ENCODE measurements at places on chromosomes 3 and 15.

DNA sequence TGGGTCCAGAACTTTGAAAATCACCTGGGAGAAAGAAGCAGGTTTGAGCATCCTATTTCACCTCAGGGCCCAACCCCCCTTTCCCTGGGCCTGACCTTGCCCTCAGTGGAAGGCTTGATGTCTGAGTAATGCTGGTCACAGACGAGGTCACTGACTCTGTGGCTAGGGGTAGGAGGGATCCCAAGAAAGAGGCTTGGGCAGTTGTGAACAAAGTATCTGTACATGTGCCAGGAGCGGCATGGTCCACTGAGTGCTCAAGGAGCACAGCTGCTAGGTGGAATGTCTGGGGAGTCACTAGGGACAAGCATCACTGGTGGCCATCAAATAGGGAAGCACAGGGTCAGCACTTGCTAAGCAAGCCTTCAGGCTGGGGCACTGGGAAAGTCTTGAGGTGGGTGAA, 7.3 kb downstream of the CCDC71 start:
- DNase-seq: no peak

DNA sequence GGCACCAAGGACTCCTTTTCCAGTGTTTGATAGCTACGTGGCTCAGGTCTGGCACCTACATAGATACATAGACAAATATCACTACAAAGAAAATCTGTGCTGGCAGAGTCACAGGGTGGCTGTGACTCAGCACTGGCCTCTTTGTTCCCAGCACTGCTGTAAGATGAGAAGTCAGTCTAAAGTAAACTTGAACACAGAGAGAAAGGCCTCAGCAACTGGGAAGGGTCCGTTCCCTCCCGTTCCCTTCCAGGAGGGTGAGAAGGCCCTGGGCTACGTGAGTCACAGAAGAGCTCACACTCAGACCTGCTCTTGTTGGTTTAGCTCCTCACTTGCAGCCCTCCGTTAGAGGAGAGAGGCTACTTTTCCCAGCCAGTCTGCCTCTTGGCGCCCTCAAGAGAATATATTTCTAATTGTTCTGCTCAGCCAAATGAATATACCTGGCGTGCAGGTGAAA, 23.1 kb downstream of the ANXA2 start:
- no peak for DNase-seq

DNA sequence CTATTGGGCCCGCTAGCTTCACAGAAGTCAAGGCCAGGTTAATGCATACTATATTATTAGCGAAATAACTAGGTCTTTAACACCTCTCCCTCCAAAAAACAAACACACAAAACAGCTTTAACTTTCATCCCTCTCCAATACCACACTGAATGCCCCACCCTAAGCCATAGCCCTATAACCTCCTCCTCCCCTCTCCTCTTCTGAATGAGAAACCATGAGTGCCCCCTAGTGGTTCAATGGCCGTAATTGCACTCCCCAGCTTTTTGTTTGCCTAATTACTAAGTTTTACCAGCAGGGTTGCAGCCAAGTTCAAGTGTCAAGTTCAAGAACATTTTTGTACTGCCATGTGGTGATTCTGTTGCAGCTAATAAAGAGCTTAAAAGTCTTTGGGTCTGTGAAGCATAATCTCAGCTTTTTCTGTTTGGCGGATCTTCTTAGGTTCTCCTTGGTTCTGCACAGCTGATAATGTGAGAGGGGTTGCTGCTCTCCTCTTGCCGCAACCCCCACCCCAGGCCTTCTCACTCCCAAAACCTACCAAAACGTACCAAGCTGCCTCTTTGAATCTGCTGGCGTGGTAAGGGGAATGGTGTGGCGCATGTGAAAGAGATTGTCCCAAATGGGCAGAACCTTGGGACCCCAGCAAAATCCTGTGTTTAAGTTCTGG, 57.9 kb downstream of the RPL22L1 start:
- peak; percentile 75 for DNase-seq

GRCh38 chr3:185561958-185562357, 9.6 kb upstream of the LIPH start:
- no peak for DNase-seq

GRCh38 chr3:41320953-41321641, 121.8 kb downstream of the CTNNB1 start:
- DNase-seq: no peak

DNA sequence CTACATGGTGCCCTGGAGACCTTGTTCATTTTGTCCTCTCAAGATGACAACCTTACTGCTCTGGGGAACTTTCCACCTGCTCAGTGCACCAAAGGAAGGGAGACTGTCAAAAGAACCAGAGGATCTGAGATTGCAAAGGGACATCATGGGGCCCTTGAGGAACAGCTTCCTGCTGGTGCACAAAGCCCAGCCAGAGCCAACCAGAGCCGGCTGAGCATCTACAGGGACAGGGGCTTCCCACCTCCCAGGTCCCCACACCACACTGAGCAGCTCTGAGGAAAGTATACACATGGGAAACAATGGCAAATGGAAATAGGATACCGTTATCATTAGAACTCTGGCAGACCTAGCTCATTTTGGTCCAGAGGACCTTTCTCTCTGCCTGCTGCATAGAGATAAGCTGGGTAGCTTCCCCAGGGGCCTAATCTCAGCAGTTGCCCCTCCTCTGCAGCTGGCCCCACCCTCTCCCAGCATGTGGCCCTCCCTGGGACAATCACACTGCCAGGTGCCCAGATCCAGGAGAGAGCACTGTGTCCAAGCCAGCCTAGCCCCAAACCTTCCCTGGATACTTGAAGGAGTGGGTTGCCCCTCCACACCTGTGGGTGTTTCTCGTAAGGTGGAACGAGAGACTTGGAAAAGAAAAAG, 123.4 kb upstream of the PRR20G start:
- DNase-seq: no peak

GRCh38 chr3:63051920-63052319, 176.7 kb upstream of the CADPS start:
- DNase-seq: no peak

GRCh38 chr3:16790432-16791400, 94.0 kb upstream of the PLCL2 start:
- DNase-seq: peak; percentile 35

GRCh38 chr3:61449327-61450040, 111.9 kb upstream of the PTPRG start:
- DNase-seq: no peak

DNA sequence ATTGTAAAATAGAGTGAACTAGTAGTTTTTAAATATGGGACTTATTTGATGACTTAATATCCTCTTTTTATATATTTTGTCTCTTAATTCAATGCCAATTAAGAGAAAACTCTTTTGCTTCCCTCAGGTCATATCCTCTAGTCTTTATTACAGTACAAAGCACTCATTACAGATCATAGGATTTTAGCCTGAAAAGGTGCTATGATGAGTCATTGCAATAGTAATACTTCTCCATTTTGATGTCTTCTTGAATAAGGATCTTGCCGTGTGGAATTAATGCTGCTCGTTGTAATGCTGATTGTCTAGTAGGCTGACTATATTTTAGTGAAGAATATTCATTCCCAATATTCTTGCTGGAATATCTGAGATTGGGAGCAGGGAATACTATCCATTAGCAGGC, 612.2 kb upstream of the GOLIM4 start:
- no peak for DNase-seq

- no peak for DNase-seq
Observed at GRCh38 chr15:56866803-56867202, 51.6 kb upstream of the TCF12 start.

- no peak for DNase-seq
Observed at GRCh38 chr3:5545719-5546118, 358.2 kb downstream of the EDEM1 start.

GRCh38 chr3:133211449-133211848, 173.3 kb downstream of the TMEM108 start:
- DNase-seq: no peak

DNA sequence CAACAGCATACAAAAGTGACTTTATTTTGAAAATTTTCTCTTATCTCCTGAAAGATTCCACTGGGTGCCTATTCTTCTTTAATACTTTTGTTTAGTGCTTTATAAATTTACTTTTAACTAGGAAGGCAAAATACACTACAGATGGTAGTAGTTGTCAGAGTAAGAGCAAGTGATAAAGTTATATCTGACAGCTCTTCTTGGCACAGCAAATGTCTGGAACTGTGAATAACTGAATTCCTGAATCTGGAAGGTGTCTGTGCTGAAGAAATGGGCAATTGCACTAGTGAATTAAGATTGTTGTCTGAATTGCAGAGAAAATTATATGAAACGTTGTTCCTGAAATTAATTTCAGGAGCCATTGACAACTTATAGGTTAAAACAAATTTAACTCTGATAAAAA, 213.8 kb upstream of the CBLB start:
- no peak for DNase-seq

DNA sequence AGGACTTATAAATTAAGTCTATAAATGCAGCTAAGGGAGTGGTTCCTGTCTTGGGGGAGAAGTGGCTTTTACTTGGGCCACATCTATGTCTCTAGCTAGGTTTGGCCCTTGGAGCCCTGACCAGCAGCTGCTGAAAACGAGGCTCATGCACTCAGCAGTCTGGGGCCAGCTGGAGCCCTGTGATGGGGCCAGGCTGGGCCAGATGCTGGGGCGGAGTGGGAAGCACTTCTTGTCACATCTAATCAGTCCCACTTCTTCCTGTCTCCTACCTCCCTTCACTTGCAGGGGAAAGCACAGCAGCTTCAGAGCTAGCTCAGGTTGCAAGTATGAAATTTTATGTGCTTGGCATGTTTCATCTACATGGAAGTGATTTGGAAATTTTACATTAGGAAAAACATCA, 209.9 kb upstream of the ROPN1 start:
- no peak for DNase-seq

GRCh38 chr15:37824717-37825382, 109.6 kb upstream of the TMCO5A start:
- DNase-seq: no peak

DNA sequence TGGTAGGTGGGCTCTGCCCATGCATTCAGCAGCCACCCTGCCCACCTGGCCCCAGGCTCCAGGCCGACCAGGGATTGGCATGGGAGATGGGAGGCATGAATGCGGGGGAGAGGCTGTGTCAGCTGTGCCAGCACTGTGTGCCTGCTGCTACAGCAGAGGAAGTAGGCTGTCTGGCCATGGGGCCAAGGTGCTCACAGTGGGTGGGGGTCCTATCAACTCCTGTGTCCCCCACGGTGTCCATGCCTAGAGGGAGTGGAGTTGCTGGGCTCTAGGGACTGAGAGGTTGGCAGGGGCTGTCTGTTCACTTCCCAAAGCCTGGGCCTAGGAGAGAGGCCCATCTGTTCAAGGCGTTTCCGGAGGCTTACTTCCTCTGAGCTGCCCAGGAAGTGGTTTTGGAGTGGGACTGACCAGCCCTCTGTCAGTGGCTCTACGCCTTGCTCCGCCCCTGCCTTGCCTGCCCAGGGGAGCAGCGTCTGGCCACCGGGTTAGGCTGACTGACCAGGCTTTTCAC, 5.8 kb downstream of the PRKCD start:
- no peak for DNase-seq

DNA sequence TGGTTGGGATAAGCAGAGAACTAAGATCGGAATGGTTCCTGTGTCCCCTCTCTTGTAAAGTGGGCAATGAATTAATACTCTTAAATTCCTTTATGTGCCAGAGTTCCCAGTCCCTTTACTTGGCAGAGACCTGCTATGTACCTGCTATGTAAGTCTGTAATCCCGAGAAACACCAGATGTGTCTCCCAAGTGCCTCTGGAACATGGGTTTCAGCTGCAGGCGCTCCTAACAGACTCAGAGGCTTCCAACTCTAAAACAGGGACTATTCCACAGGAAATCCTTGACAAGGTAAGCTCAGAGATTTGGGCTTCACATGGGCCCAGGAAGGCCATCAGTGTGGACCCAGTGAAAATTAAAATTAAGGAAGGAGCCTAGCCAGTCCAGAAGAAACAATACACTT, 117.7 kb upstream of the PLCL2 start:
- DNase-seq: no peak

- DNase-seq: no peak
Observed at GRCh38 chr3:138078096-138078495, 37.3 kb downstream of the DZIP1L start.

GRCh38 chr15:41554343-41554742, 4.7 kb upstream of the TYRO3 start:
- no peak for DNase-seq

GRCh38 chr3:188021502-188022040, 132.4 kb upstream of the LPP start:
- no peak for DNase-seq

- no peak for DNase-seq
Observed at GRCh38 chr3:129507181-129507831, 21.1 kb upstream of the RHO start.

DNA sequence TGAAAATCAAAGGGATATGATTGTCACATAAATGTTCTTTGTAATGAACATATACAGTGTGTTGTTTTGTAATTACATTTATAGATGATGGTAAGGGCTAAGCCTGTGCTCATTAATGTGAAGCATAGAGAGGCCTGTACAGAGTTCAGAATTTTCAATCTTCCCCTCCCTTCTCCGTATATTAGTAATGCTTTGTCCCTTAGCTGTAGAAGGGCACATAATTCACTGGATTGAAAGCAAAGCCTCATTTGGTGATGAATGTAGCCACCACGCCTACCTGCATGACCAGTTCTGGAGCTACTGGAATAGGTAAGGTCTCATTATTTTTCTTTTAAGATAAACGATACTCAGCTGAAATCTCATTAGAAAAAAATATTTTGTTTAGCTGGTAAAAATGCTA, 130.2 kb downstream of the CDIN1 start:
- DNase-seq: no peak

- DNase-seq: no peak
Observed at GRCh38 chr15:52683580-52683979, 4.4 kb upstream of the ATOSA start.

- DNase-seq: peak; percentile 91
Observed at GRCh38 chr15:74382004-74382816, 14.8 kb upstream of the CYP11A1 start.

DNA sequence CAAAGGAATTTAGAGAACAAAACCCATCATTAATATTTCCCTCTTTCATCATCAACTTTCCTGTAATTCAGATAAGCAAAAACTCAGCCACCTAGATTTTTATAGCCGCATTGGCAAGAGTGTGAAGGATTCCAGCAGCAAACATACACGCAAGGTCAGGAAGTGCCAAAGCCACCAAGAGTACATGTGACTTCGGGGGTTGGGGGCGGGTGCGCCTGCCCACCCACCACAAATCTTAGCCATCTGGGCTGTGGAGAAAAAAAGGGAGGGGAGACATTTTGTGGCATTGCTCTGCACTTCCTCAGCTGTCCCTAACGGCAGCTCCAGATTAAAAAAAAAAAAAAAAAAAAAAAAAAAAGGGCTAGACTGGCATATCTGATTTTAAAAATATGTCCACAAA, 148.4 kb downstream of the TNIK start:
- no peak for DNase-seq

- no peak for DNase-seq
Observed at GRCh38 chr15:88610701-88611231, 10.4 kb upstream of the AEN start.

DNA sequence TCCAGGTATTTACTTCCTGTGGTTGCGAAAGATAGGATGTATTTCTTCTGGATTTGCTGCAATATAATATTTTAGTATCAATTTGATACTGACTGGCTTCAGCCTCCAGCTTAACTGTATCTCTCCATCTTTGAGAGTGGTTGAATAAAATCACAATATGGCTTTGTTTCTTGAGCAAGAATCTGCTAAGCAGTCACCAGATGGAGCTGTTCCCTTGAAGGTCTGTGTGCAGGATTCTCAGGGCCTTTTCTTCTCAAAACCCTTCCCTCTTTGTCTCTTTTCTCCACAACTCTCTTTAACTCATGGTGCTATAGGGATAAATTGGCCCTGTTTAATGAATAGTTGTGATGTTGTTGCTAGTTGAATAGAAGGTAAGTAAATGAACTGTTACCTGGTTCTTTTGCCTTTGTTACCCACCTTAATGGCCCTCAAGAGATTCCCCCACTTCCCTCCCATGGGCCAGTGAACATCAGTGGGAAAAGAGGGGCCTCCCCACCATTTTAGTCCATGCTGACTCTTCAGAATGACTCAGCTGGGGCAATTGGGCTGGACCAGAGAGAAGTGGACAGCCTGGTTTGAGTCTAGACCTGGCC, 34.8 kb upstream of the RAB6B start:
- DNase-seq: no peak

All from stimulated activated CD8-positive, alpha-beta memory T cell treated with anti-CD3 and anti-CD28 coated beads, Interleukin-4, amount 100 ng/mL, for 48 hours (primary cell).